MV-4-11 (cell line): ENCODE measurements at places on chromosomes 3 and 15.

GRCh38 chr3:159252772-159253384 lies 451.0 kb downstream of the MFSD1 start:
- peak; percentile 54 for DNase-seq

GRCh38 chr3:55555873-55556618 lies 68.9 kb upstream of the WNT5A start:
- no peak for DNase-seq

- peak; percentile 35 for DNase-seq
Measured at GRCh38 chr3:71585887-71586809, 2.6 kb upstream of the FOXP1 start.

DNA sequence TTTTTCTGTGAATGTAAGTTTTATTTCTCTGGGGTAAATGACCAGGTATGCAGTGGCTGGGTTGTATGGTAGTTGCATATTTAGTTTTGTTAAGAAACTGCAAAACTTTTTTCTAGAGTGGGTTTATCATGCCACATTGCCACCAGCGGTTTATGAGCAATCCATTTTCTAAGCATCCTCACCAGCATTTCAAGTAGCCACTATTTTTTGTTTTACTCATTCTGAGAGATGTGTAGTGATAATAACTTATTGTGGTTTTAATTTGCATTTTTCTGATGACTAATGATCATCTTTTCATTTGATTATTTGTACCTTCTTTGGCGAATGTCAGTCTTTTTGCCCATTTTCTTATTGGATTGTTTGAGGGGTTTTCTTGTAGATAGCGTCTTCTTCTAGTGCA lies 56.2 kb downstream of the SPRED1 start:
- no peak for DNase-seq

GRCh38 chr15:96330064-96330449 lies 443 bp upstream of the NR2F2 start:
- DNase-seq: peak; percentile 40

GRCh38 chr15:39213385-39213840 lies 367.5 kb upstream of the THBS1 start:
- DNase-seq: no peak

DNA sequence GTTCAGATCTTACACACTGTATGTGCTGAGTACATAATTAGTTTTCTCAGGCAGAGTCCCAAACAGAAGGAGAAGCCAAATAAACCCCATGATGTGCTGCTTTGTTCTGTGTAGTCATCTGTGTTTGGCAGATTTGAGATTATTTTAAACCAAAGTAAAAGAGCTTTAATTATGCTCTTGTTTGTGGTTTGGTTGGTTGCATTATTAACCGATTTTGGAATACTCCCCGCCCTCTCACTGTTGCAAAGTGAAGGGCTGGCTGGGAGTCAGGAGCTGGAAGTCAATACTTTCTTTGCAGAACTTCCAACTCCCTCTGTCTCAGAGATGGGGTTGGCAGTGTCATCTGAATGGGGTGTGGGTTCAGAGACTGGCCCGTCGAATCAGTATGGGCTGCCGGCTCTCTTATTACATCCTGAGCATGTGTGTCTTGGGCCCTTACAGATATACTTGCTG lies 34.4 kb downstream of the SLCO3A1 start:
- no peak for DNase-seq

DNA sequence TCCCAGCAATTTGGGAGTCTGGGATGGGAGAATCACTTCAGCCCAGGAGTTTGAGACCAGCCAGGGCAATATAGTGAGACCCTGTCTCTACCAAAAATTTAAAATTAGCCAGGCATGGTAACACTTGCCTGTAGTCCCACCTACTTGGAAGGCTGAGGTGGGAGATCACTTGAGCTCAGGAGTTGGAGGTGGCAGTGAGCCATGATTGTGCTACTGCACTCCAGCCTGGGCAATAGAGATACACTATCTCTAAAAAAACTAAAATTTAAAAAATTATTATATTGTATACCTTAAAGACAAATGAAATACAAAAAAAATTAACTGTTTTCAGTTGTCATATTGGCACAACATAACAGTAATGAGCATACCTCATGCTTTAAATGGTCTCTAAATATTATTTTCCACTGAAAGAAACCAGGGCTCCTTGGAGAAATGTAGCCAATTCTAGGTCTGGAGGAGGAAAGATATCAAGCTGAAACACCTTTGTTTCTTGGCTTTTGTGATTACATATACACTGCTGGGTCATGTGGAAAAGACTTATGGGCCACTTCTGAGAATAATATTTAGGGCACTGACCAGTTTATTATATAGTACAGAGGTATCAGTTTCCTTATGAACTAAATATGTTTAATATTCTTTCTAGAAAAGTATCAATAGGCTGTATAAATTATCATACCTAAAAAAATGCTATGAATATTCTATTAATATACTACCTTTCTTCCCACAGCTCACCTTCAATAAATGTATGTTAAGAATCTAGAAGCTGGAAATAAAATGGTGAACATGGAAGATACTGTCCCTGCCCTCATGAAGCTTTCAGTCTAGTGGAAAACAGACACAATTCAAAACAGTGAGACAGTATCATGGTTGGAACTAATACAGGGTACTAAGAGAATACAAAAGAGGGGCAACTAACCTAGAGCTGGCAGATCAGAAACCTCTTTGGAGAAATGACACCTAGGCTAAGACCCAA lies 119.5 kb downstream of the TMCC1 start:
- DNase-seq: no peak

DNA sequence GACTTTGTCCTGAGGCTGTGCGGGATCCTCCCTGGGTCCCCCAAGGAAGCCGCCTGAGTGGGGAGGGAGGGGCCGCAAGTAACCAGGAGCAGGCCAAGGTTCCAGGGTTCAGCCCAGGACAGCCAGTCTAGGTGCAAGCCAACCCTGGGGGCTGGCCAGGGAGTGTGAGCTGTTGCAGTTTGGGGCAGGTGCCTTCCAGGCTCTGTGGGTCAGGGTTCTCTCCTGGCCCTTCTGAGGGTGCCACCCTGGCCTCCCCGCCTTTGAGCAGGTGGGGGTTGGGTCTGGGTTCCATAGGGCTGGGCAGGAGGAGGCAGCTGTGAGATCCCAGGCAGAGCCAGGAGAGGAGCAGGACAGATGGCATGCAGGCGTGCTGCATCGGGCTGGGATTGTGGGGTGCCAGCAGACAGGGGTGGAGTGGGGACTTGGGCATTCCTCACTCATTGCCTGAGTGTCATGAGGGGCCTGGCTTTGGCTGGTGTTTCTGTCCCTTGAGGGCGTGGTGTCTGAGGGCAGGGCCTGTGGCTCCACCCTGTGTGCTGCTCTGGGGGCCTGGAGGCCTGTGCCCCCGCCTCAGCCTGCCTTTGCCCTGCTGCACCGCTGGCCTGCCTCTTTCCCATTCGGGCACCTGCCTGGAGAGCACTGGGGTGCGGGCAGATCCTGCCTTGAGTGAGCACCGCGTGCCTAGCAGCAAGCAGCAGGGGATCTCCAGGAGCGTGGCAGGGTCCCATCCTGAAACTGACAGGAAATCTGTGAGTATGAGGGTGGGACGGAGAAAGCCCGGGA lies 18.4 kb downstream of the KLF13 start:
- DNase-seq: no peak

DNA sequence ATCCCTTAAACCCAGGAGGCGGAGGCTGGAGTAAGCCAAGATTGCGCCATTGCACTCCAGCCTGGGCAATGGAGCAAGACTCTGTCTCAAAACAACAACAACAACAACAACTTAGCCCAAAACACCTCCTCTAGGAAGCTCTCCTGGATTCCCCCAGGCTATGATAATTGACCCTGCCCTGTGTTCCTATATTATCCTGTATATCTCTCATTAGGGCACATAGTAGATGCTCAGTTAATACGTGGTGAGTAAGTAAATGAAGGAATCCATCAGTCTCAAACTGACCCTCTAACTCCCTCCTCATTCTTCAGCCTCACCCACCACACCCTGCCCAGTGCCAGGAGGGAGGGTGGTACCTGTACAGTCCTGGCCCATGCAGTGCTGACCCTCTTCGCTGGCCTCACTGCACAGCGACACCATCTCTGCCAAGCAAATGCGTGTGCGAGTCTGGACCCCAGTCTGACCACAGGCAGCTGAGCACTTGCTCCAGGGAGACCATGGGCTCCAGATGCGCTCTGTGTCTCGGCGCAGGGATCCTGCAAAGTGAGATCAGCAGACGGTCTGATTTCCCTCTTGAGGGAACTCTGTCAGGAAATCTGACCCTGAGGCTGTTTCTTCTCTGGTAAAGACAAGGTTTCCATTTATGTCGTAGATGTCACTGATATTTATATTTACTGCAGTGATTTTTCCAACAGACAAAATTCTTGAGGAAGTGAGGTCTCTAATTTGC lies 6.2 kb downstream of the CILP start:
- DNase-seq: no peak

GRCh38 chr3:5918626-5919025 lies 731.1 kb downstream of the EDEM1 start:
- DNase-seq: no peak

DNA sequence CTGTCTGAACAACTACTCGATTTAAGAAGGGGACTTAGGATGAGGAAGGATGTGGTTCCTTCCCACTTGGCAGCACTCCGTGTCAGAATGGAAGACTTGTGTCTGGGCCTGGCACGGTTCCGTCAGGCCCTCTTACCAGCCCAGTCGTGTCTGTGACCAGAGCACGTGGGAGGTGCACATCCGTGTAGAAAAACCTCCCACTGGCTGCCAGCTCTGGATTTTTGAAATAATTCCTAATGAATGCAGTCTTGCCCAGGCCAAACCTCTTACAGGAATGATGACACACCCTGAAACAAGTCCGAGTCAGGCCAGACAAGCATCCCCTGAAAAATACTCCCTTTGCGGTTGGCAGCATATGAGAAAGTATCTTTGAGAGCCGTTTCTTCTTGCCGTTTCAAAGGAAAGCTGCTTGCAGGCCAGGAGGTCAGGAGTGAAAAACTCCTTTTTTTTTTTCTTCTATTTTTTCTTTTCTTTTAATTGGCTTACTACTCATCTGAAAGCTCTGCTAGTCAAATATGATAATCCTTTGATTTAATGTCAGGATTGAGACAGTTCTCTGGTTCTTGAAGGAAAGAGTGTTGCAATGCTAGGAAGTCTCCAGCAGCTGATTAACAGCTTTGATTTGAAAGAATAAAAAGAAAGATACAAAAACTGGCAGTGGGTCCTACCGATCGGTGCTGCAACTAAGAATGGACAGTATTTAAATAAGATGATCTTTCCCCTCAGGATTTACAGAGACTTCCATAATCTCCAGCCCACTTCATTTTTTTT lies 19.8 kb downstream of the IL1RAP start:
- DNase-seq: peak; percentile 45

DNA sequence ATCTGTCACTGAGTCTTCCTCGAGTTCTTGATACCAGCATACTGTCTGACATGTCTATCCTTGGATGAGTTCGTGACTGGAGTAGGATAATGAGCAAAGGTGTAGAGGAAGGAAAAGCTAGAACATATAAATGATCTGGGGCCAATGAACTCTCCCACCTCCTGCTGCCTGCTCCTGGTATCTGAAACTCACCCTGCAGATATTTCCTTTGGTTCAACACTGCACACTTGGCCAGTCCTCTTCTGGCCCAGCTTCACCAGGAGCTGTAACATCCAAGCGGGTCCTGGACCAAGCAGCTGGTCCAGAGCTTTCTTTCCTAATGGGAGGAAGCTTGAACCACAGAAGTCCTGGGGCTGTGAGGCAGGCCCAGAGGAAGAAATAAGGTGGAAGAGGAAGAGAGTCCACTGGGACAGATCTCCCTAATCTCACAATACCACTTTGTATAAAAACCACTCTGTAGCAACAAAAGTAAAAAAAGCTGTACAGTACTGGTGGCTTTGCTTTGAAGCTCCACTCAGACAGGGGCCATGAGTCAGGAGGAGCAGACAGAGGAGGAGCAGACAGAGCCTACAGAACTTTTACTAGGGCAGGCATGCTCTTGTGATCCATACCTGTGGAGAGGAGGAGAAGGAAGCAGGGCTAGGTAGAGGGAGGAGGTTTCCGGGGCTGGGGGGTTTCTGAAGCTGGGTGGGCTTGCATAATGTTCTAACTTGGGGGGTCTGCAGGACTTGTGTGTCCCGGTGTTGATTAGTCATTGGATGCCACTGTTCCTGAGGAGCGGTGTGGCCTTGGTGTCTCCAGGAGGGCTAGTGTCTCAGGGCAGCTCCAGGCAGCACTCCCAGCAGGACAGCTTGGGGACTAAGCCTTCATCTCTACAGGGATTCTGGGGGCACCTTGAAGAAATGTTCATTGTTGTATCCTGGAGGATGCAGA lies 166.9 kb downstream of the ABHD5 start:
- no peak for DNase-seq

DNA sequence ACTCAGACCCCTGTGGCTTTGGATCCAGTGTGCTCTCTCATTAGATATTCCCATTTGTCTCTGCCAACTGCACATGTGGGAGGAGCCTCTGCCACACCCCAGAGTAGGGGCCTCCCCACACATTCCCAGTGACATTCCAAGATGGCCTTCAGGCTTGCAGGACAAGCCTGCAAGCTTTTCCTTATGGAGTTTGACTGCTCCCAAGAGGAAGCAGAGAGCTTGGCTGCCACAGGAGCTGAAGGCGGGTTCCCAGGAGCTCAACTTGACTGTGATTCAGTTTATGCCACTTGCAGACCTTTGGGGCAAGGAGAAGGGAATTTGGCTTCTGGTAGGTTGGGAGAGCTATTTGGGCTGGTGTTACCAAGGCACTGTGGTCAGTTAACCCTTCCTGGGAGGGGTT lies 22.5 kb upstream of the EPHB1 start:
- DNase-seq: no peak

DNA sequence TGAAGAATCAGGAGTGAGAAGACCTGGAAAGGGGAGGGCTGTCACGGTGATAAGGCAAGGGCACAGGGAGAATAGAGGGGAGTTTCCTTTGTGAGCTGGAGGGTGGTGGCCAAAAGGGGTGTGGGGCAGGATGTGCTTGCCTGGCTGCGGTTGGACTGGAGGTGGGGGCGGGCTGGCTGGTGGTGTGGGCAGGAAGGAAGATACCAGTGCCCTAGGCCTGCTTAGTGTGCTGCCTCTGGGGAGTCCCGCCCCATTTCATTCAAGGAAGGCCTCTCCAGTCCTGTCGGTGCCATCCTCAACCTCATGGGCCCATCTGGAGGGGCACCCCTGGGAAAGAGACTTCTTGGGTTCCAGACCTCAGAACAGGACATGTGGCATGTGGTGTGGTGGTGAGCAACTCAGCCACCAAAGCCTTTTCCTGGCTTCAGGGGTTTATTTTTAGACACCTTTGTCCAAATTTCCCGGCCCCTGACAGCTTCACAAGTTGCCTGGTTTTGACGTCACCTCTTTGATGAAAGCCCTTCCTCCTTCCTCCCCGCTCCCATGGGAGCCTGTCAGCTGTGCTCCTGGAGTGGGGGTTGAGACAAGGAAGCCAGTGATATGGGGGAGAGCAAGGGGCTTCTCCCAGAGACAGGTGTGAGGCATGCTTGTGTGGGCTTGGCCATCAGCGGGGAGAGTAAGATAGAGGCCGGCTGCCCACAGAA lies 15.6 kb downstream of the TEX264 start:
- peak; percentile 73 for DNase-seq
